Calu3 (cell line): ENCODE measurements at places on chromosomes 3 and 15.
A peak's percentile ranks its signal among the peaks of the same experiment; 100 is the strongest.

DNA sequence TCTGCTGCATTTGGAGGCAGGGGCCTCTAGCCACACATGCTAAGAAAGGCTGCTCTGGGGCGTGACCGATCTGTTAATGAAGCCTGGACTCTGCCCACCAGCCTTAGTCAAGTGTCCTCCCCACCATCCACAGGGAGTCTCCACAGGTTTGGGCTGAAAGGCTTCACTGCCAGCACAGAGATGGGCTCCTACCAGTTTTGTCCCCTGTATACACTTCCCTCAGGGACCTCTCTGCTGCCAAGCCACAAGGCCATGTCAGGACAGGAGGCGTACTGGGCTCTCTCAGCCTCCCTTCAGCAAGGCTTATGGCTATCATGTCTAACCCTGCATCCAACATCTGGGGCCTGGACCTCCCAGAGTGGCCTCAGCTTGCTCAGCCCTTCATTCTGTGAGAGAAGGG lies 23.5 kb downstream of the KIF9 start:
- no peaks in the 10 kb centered on the region for H3K4me1 ChIP-seq
- DNase-seq = no peak
- H3K27me3 ChIP-seq = no peaks in the 10 kb centered on the region
- H3K27ac ChIP-seq = no peak overlapping the region
- no peaks in the 10 kb centered on the region for H3K36me3 ChIP-seq

DNA sequence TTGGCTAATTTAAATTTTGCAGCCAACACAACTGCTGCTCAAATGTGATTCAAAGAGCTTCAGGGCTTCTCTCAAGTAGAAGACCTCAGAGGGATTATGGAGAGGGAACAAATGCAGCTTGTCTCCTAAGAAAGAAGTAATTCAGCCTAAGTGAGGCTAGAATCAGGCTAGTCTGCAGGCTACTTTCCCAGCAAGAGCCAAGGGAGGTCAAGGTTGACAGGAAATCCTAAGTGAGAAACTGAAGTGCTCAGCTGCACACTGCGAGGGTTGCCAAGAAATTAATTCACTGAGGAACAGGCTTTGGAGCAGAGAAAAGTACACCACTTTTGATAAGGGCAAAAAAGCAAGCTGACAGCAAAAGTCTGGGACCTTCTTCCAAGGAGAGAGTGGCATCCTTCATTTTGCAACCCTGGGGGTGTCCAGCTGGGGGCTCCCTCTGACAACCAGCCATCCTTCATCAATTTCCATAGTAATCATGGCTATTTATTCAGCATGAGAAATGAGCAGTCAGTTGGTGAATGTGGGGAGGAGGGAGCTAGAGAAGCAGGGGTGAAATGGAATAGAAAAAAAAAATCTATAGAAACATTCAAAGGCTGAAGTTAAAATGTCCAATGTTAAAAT lies 646.4 kb upstream of the ADAMTS9 start:
- no peak overlapping the region for H3K27ac ChIP-seq
- DNase-seq = peak; percentile 15
- peaks cover 23% of the 10 kb centered on the region for H3K27me3 ChIP-seq
- H3K36me3 ChIP-seq = no peaks in the 10 kb centered on the region

DNA sequence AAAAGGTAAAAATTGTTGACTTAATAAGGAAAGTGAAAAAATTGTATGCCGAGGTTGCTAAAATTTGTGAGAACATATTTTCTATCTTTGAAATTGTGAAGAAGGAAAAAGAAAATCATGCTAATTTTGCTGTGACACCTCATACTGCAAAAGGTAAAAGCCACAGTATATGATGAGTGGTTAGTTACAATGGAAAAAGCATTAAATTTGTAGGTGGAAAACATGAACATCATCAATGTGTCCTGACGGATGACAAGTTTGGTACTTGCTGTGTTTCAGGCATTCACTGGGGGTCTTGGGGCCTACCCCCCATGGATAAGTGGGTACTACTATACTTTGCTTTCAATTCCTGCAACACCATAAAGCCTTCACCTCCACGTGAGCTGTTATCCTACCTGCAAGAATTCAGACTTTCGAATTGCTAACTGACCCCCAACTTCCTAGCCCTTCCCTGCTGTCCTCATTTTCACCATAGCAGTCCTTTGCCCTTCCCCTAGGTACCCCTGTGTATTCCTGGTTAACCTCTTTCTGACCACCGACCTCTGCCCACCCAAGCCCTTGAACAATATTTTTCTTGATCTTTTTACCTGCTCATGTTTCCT lies 62.4 kb downstream of the RAB7A start:
- peaks cover 22% of the 10 kb centered on the region for H3K36me3 ChIP-seq
- no peak overlapping the region for H3K4me3 ChIP-seq
- H3K27me3 ChIP-seq = no peaks in the 10 kb centered on the region
- DNase-seq = no peak

GRCh38 chr3:110349295-110349694 lies 722.3 kb upstream of the NECTIN3 start:
- H3K27ac ChIP-seq = no peak overlapping the region
- H3K36me3 ChIP-seq = peaks cover 11% of the 10 kb centered on the region
- peaks cover 16% of the 10 kb centered on the region for H3K4me1 ChIP-seq
- no peaks in the 10 kb centered on the region for H3K27me3 ChIP-seq
- no peak overlapping the region for H3K4me3 ChIP-seq

- H3K4me3 ChIP-seq = no peak overlapping the region
- no peak for DNase-seq
- no peaks in the 10 kb centered on the region for H3K27me3 ChIP-seq
- peaks cover 42% of the 10 kb centered on the region for H3K4me1 ChIP-seq
- H3K36me3 ChIP-seq = peaks cover 20% of the 10 kb centered on the region
- H3K27ac ChIP-seq = no peak overlapping the region
These were observed 75.4 kb upstream of the PLXNA1 start for GRCh38 chr3:126907557-126907956.

DNA sequence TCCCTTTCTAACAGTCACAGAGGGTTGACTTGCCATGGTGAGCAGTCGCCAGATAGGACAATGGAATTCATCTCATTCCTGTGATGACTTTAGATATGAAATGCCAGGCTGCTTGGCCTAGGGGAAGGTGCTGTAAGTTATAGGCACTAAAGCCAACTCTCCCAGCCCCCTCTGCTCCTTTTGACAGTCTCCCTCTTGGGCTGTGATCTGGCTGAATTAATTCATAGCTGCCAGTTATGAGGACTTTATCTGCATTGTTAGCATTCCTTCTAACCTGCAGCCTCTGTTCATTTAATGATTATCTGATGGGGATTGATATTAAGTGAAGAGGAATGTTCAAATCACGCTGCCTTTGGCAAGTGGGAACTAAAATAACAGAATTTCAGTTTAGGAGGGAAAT lies 427.1 kb upstream of the RASGRP1 start:
- H3K27me3 ChIP-seq = no peaks in the 10 kb centered on the region
- H3K4me1 ChIP-seq = peaks cover 34% of the 10 kb centered on the region
- H3K36me3 ChIP-seq = no peaks in the 10 kb centered on the region
- no peak overlapping the region for H3K27ac ChIP-seq
